Activated CD8-positive, alpha-beta memory T cell treated with anti-CD3 and anti-CD28 coated beads, Interleukin-2, amount 50 U/mL, for 4 hours (primary cell): ENCODE measurements at places on chromosomes 5 and 9.

DNA sequence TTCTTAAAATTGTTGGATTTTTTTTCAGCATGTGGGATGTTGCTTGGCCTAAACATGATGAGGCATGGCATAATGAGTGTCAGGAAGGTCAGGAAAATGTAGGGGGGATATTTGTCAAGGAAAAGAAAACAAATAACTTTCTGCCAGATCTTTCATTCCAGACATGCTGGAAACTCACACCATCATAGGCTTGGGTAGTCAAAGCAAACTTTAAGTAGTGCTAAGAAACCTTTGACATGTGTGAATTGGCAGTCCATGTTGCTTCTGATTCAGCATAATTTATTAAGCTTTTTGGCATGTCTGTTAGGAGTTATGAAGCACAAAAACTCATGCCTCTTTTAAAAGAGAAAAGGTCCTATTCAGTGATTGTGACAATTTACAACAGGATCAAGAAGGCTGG, 61.3 kb upstream of the MTAP start:
- no peak for DNase-seq

DNA sequence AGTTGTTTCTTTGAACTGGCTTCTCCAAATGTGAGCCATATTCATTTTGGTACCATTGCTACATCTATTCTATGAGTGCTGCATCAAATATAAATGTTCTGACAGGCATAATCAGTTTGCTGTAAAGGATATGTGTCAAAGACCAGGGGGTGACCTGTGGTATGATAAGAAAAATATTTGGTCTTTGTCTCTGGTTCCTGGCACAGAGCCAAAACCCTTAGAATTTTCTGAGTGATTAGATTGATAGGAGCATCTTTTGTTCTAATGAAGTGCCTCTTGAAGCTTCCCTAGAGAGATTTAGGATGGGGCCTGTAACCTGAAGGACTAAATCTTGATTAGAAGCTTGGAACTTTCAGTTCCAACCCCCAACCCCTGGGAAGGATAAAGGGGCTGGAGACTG, 256.3 kb downstream of the NNT start:
- DNase-seq: no peak

GRCh38 chr9:134315716-134316448, 10.4 kb upstream of the RXRA start:
- no peak for DNase-seq

DNA sequence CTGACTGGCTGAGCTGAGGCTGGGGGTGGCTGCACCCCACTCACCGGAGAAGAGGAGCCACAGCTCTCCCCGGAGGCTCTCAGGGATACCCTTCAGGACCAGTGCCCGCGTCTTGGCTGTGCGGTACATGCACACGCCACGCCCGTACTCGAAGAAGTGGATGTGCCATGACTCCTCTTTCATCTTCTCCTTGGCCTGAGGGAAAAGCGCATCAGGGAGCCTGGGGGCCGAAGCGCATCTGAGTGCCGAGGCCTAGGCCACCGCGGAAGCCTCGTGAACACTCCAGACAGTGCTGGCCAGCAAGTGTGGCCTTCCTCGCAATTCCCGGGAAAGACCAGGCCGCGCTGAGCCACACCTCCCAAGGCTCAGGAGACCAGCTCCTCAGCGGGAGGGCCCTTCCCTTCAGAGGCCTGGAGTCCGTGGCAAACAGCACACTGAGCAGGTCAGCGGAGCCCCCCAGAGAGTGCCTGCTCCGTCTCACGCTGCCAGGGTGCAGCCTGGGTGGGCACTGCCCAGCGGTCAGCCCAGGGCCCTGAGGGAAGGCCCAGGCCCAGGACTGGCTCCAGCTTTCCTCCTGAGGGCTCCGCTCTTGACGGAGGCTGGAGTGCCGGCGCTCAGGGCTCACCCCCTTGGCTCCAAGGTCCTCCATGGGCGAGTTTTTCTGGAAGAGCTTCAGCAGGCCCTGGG, 20.5 kb upstream of the MRNIP start:
- no peak for DNase-seq

DNA sequence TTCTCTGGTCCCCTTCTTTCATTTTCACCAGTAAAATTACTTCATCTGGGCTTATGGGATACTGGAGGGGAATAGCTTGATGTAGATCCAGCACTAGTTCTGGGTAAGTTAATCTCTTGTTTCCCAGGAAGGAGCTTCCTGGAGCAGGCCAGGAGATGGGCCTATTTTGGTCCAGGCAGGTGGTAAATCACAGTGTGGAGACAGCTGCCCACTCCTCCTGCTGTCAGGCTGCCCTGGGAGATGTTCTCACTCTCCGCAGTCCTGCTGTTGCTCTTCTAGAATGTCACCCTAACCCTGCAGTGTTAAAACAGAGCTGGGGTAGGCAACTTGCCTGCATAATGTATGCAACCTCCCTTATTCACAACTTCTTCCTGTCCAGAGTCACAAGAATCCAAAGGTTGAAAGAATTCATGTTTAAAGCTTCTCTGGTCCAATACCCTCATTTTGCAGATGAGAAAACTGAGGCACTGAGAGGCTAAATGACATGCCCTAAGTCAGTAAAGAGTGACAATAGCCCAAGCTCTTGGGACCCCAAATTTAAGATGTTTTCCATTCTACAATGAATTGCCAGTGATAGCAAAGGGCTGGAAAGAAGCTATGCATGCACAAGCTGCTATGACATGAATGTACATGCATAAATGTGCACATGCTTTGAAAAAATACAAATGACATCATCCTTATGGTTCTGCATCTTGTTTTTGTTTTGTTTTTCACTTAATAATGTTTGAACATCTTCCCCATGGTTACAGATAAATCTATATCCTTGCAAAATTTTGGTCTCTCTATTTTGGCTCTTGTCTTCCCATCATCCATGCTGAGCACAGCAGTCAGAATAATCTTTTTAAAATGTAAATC, 71.8 kb upstream of the ADRA1B start:
- no peak for DNase-seq

- DNase-seq: no peak
These were observed 898.0 kb upstream of the C9orf72 start for GRCh38 chr9:28471261-28471660.
